T-helper 9 cell (primary cell): ENCODE measurements at places on chromosomes 13 and 19.
A peak's percentile ranks its signal among the peaks of the same experiment; 100 is the strongest.

DNA sequence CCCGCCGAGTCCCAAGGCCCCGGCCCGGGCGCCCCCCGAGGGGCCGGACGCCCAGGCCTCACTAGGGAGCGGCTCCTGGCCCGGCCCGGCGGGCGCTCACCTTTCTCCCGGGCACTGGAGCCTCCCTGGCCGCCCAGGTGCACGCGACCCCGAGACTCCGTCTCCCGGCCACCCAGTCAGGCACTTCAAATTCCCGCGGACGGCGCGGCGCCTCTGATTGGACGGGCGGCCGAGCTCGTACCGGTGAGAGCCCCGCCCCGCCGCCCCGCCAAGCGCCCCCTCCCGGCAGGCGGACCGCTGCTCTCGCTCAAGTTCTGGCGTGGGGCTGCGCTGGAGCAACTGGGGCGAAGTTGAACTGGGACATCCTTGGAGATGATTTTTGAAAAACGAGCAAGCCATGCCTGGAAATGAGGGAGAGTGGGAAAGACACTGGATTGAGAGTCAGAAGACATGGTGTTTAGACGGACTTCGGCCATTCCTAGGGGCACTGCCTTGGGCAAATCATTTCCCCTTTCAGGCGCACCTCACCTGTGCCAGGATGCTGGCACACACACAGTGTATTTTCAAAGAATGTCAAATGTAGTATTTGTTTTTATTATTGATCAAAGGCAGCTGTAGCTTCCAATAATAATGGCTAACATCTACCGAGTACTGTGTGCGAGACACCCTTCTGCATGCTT is 485.3 kb downstream of the UQCRFS1 start:
- peak; percentile 4 for DNase-seq

DNA sequence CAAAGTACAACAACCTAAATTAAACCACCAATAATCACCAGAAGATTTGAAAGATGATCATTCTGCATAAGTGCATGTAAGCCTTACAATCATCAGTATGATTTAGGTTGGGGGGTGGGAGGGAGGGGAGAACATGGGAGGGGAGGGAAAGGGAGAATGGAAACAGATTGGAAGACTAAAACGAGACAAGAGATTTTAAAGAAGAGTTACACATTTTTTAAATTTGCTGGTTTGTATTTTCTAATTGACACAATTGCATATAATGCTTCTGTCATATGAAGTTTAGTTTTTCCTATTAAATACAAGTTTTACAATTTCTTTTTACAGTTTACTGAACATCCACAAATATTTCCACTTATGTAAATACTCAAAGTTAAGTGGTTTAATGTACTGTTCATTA is 2118.9 kb downstream of the PCDH9 start:
- DNase-seq = no peak

DNA sequence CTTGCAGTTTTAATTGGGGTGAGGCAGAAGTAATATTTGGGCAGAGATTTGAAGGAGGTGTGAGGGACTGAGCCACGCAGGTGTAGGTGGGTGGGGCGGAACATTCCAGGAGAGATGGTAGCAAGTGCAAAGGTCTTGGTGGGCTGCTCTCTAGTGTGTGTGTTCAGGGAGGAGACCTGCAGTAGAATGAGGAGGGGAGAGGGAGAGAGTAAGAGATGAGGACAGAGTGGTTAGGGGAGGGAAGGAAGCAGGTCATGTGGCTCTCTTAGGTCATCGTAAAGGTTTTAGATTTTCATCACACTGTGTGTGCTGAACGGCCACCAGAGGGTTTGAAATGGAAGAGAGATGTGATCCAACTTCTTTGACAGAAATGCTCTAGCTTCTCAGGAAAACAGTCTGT is 33.5 kb downstream of the WASF3 start:
- no peak for DNase-seq

- DNase-seq = no peak
These were observed 34.6 kb downstream of the NFIX start for GRCh38 chr19:13029893-13030292.

- DNase-seq = no peak
These were observed 247.7 kb downstream of the SLITRK1 start for GRCh38 chr13:83634601-83635000.

GRCh38 chr13:31764556-31764955 is 25.2 kb downstream of the RXFP2 start:
- no peak for DNase-seq

GRCh38 chr13:83350569-83350968 is 531.7 kb downstream of the SLITRK1 start:
- no peak for DNase-seq

DNA sequence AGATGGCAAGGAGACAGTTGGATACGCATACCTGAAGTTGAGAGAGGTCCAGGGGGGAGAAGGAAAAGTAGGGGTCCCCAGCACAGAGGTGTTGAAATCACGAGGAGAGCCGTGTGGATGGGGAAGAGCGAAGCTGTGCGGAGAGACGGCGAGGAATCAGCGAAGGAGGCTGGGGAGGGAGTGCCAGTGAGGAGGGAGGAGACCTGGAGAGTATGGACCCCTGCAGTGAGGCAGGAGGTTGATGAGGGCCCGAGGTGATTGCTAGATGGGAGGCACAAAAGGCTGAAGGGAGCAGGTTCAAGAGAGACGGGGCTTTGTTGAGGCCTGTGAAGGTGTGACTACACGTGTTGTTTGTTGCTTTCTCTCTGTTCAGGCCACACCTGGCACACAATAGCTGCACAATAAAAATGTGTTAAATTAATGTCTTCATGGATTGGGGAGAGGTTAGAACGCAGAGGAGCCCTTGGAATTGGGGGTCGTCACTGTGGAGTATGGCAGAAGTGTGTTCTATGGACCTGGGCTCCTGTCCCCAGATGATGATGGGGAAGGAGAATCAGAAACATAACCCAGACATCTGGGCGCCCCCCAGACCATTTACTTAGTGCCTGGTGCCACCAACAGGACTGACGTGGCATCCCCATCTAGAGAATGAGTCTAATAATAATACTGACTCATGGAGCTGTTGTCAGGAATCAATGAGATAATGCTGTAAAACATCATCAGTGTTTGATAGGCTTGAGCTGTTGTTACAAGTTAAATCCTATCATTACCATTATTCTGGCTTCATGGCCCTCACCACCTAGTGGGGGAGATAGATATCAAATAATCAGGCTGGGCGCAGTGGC is 137.5 kb downstream of the SIPA1L3 start:
- DNase-seq = no peak

- no peak for DNase-seq
These were observed 30.3 kb downstream of the DHX34 start for GRCh38 chr19:47379381-47379938.

DNA sequence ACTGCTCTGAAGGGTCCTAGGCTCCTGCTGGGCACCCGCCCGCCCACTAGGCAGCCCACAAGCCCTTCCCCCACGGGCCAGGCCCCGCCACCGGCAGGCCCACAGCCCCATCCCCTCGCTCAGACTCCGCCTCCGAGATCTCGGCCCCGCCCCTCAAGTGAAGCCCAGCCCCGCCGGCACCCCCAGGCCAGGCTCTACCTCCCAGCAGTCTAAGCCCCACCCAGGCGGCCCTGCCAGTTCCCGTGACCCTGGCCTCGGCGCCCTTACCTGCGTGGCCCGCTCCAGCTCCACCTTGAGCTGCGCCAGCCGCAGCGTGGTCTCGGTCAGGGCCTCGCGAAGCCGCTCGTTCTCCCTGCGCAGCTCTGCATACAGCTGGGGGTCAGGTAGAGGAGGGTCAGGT is 16.3 kb downstream of the EPS8L1 start:
- no peak for DNase-seq

DNA sequence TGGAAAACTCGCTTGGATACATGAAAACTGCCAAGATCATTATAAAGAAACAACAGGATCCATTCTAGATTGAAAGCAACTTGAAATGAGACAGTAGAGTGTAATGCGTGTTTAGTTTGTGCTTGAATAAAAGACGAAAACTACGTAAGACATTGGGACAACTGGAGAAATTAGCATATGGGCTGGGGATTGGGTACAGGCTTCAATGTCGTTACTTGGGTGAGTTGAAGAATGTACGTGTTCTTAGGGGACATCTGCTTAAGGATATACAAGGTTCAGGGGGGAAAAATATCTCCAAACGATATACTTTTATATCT is 471 bp upstream of the ERVK3-1 start:
- DNase-seq = no peak

DNA sequence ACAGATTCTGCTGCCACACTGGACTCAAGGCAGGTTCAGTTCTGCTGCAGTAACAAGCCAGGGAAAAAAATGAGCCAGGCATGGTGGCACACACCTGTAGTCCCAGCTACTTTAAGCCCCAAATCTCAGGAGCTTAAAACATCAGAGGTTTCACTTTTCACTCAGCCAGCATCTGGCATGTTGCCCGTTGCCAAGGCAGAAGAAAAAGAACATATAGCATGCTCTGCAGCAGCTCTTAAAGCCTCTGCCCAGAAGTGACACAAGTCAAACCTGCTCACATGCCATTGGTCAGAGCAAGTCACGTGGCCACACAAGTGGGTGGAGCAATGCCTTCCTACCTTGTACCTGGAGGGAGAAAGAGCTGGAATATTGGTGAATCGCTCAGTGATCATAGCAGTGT is 14.7 kb upstream of the ADGRE5 start:
- DNase-seq = peak; percentile 87

GRCh38 chr13:47085346-47085745 is 188.5 kb upstream of the HTR2A start:
- DNase-seq = no peak

- no peak for DNase-seq
These were observed 121.7 kb downstream of the FNDC3A start for GRCh38 chr13:49097374-49097773.

DNA sequence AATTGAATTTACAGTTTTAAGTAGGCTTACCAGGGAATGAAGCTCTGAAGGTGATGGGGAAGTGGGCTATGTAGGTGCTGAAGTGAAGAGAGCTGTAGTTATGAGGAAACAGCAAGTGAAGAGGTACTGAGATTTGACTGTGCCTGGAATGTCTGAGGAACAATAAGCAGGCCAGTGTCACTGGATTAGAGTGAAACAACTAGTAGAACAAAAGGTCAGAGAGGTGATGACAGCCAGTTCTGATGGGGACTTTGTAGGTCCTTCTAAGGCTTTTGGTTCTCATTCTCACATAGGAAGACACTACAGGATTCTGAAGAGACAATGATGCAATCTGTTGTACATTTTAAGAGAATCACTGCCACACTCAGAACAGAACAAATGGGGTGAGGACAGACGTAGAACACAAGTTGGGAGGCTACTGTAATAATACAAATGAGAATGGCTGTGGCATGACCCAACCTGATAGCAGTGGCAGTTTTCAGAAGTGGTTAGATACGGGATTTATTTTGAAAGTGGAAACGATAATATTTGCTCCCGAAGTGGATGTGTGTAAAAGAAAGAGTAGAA is 130.8 kb downstream of the MYCBP2 start:
- DNase-seq = no peak

DNA sequence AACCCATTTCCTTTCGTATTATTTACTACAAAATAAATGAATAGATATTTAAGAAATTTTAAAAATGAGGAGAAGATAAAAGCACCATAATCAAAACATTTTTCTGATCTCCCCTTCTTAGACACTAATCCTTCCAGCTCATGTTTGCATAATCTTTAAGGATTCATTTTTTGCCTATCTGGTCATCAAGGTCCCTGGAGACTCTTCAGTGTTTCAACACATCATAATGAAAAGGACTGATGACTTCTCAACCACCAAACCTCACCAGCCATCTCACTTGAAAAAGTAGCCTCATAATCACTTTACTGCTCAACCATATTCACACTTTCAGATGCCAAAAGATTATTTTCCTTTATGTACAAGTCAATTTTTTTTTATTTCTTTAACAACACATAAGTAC is 80.1 kb downstream of the DCLK1 start:
- no peak for DNase-seq
